HFF-Myc (cell line): ENCODE measurements at places on chromosomes 7 and 10.

GRCh38 chr10:59287587-59288255 is 74.6 kb downstream of the FAM13C start:
- no peak for DNase-seq

DNA sequence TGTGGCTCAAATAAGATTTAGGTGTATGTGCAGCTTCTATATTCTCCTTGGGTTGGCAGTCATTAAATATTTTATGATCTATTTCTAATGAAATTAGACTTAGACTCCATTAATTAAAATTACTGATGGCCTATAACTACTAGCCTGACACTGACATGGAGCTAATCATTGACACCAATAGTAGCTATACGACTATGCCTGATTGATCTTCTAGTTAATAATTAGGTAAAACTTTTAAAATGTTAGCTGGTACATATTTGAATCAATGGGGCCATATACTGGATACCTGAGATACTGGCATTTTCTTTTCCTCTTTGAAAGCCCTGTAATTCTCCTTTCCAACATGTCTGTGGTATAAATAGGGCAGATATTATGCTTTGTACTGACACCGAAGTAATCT is 14.4 kb downstream of the WEE2 start:
- DNase-seq = no peak

DNA sequence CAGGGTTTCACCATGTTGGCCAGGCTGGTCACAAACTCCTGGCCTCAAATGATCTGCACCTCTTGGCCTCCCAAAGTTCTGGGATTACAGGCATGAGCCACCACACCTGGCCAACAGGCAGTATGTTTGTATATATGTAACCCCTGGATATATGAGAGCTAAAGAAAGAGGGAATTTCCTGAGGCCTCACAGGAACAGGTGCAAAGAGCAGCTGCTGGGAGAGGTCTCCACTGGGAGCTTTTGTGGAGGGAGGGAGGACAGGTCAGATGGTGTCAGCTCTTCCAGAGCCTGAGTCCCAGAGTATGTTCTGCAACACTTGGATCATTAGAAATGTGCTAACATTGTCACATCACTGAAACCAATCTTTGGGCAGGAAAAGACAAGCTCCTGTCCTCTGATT is 110.1 kb upstream of the KIF5B start:
- DNase-seq = no peak

DNA sequence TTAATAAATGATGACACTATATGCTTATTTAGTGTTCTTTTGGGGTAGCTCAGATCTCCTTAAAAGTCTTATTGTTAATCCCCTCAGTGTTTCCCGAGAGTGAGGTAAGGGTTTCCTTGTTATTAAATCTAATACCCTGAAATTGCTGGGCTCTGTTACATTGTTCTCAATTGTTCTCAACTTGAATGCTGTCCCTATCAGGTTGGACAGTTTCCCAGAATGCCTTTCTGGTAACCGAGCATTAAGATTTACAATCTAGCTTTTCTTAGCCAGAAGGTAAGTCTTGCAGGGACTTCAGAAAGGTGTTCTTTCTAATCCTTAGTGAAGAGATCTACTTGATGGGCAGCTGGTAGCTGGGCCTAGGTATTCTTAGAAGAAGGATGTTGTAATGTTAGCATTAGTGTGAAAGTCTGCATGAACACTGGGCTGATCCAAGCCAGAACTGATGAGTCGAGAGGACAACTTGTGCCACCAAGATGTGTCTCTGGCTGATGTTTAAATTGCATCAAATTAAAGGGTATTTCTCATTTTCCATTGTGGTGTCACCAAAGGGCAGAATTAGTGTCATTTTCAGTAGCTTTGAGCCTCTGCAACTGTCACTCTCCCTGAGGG is 89.9 kb downstream of the SND1 start:
- no peak for DNase-seq

GRCh38 chr10:50567384-50567783 is 56.4 kb downstream of the SGMS1 start:
- DNase-seq = no peak

GRCh38 chr7:36711256-36711655 is 13.0 kb downstream of the AOAH start:
- no peak for DNase-seq

GRCh38 chr7:120743128-120743527 is 114.8 kb downstream of the TSPAN12 start:
- DNase-seq = no peak

GRCh38 chr7:154183482-154183881 is 131.3 kb downstream of the DPP6 start:
- no peak for DNase-seq

- no peak for DNase-seq
These were observed 92.2 kb downstream of the SEMA3C start for GRCh38 chr7:80826520-80827238.

- no peak for DNase-seq
These were observed 72.2 kb downstream of the GTF2IRD1 start for GRCh38 chr7:74525881-74526280.

DNA sequence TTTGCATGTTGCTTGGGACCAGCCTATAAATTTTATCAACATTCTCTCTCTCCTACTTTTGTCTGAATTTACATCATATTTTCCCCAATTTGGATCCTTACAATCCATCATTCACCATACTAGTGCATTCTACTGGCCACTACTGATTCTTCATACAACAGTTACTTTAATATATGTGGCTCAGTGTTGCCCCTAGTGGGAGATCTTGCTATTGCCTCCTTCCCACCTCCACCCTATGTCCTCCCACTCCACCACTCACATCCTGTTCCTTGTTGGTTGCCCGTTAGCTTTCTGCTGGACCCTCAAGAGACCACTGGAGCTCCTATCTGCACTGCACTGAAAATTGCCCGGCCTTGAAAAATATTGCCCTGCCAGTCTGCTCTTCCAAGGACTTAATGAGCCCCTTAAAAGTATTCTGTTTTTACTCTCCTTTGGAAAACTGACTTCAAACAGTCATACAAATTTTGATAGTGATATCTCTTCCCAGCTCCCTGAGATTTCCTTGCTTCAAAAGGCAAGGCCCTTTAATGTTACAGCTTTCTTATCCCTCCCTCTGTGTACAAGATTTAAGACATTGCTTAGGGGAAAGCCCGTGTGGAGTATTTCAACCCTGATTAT is 243.2 kb upstream of the TMEM229A start:
- peak; percentile 1 for DNase-seq

GRCh38 chr7:31562002-31562401 is 48.1 kb downstream of the ITPRID1 start:
- no peak for DNase-seq

DNA sequence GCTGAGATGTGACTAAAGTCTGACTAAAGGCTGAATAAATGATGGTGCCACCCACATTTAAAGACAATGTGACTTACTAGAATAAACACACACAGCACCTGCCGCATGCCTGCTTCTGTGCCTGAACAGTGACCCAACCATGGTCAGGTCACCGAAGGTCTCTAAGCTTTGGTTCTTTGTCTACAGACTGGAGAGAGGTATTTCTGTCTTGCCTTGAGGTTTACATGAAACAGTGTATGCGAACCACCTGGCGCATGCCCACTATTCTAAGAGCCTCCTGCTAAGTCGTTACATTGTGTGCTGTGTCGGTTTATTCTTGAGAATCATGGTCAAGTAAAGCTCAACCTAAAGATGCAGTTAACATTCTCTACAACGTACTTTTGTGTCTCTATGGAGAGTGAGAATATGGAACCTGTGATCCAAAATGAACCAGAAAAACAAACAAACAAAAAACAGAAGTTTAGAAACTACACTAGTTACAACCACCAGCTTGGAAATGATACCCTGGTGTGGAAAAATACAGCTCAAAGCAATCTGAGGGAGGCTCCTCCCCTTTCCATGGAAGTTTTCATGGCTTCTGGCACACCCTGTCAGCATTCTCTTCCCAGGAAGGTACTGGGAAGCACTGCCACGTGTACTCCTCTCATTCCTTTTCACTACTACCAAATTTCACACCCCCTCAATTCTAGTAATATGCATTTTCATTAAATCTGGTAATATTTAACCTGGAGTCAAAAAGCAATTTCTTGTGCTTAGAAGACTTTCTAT is 40.0 kb downstream of the VOPP1 start:
- DNase-seq = no peak

GRCh38 chr10:123325663-123326190 is 171.5 kb downstream of the BUB3 start:
- DNase-seq = no peak

- no peak for DNase-seq
These were observed 71.9 kb upstream of the STK17A start for GRCh38 chr7:43511029-43511428.

GRCh38 chr10:70284542-70285475 is 1.0 kb upstream of the NPFFR1 start:
- DNase-seq = no peak

DNA sequence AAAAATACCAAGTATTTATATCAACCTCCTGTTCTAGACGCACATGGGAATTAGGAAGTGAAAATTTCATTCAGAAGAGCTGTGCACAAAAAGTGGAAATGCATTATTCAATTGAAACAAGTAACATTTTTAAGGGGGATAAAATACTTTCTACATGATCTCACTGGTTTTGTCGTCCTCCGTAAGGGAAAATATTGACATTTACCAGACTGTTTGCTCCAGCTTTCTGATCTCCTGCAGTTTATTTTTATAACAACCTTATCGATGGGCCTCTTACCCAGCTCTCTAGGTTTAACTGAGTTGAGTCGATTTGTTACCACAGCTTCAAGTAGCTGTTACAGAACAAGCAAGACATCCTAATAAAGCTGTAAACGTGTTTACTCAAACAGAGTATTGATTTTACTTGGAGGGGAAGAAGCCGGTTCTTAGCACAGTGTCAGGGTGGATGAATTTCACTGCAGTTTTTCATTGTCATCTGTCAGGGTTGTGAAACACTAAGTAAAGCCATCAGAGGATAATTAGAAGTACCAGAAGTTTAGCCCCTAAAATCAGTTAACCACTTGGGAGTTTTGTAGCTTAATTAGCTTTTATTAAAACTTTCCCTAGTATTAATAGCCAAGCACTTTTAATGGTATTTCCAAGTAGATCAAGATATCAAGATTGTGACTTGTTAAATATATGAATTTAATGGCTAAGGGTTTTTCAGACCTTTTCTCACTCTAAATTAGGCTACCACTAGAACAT is 142.6 kb upstream of the KAT6B start:
- DNase-seq = no peak
